ENCODE measurements at places on chromosomes 16 and 17. TPM values are rescaled to one million over a fixed set of nuclear protein-coding genes. Genes with fewer than 3 reads are reported as not detected.

DNA sequence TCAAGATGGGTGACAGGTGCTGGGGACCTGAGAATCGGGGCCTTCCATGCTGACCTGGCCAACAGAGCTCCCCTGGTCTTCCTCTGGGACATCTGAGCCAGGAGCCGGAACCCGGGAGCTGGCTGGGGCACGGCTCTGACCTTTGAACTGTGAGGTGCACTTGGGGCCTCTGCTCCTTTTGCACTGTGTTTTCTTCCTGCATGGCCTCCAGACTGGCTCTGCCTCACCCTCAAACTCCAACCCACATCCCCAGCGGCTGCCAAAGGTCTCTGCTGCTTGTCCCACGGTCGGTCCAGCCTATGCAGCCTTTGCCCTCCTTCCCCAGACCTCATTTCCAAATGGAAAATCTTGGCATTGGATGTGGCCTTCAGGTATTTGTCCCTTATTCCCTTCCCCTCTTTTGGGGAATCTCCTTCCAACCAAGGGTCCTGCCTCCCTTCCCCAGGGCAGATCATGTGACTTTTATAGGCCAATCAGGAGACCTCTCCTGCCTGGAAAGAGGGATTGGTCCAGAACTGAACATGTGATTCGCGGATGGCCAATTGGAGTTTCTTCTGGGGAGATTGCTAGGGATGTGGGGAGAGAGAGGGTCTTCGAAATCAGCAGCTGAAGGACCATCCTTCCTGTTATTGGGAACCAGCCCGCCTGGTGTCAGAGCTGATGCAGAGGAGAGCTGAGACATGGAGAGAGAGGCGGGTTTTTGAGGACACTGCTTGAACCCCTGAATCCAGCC, 117.9 kb downstream of the CYLD start:
- DNase-seq, result peak; percentile 75
- no peaks in the 10 kb centered on the region for H3K36me3 ChIP-seq
- no peak overlapping the region for H3K27ac ChIP-seq
- no peak overlapping the region for H3K4me3 ChIP-seq

GRCh38 chr17:57461082-57461481, 204.8 kb downstream of the MSI2 start:
- no peak overlapping the region for H3K27ac ChIP-seq
- no peak overlapping the region for H3K4me3 ChIP-seq
- H3K36me3 ChIP-seq, result peaks cover 4% of the 10 kb centered on the region
- no peaks in the 10 kb centered on the region for H3K27me3 ChIP-seq
- H3K4me1 ChIP-seq, result peaks cover 48% of the 10 kb centered on the region
- no peak for DNase-seq

- H3K27me3 ChIP-seq, result no peaks in the 10 kb centered on the region
- no peaks in the 10 kb centered on the region for H3K4me1 ChIP-seq
- H3K27ac ChIP-seq, result no peak overlapping the region
- H3K36me3 ChIP-seq, result no peaks in the 10 kb centered on the region
- DNase-seq, result no peak
- H3K4me3 ChIP-seq, result no peak overlapping the region
These were observed 124.7 kb upstream of the NOG start for GRCh38 chr17:56468840-56469239.

DNA sequence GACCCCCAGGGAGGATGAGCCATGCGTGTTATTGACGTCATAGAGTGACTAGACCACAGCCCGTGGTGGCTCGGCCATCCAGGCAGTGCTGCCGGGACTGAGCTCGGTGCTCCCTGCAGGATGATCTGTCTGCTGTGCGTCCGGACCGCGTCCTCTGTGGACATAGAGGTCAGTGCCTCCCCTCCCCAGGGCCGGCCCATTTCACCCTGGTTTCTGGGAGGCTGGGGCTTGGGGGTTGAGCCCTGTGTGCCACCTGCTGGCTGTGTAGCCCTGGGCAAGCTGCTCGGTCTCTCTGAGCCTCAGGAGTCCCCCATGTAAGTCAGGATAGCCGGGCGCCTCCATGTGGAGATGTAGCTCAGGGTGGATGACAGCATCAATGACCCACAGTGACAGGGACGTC, 8.3 kb downstream of the TSC2 start:
- no peak overlapping the region for H3K4me3 ChIP-seq
- no peak overlapping the region for H3K27ac ChIP-seq
- H3K27me3 ChIP-seq, result no peaks in the 10 kb centered on the region
- H3K4me1 ChIP-seq, result no peaks in the 10 kb centered on the region
- no peak for DNase-seq
- H3K36me3 ChIP-seq, result peaks cover 27% of the 10 kb centered on the region

DNA sequence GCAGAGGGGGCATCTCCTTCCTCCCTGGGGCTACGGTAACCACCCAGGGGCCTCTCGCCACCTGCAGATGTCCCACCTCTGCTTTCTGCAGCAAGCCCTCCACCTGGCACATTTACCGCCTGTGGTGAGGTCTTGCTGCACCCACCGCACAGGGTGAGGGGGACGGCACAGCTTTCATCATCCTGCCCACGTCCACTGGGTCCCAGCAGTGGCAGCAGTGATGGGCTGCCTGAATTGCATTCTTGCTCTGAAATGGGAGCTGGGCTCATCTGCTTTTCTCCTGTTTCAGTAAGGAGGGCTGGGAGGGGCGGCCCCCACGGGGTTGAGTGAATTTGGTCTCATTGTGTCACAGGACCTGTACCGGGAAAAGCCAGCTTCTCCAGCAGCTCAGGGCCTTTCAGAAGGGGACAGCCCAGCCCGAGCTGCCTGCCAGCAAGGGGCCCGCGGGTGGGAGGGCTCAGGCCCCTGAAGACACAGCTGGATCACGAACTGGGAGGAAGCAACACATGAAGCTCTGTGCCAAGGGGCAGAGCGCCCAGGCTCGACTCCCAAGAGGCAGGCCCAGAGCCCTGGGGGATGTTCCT, 12.7 kb downstream of the DNAAF8 start:
- H3K4me1 ChIP-seq, result no peaks in the 10 kb centered on the region
- no peak overlapping the region for H3K4me3 ChIP-seq
- DNase-seq, result no peak
- peaks cover 4% of the 10 kb centered on the region for H3K36me3 ChIP-seq

DNA sequence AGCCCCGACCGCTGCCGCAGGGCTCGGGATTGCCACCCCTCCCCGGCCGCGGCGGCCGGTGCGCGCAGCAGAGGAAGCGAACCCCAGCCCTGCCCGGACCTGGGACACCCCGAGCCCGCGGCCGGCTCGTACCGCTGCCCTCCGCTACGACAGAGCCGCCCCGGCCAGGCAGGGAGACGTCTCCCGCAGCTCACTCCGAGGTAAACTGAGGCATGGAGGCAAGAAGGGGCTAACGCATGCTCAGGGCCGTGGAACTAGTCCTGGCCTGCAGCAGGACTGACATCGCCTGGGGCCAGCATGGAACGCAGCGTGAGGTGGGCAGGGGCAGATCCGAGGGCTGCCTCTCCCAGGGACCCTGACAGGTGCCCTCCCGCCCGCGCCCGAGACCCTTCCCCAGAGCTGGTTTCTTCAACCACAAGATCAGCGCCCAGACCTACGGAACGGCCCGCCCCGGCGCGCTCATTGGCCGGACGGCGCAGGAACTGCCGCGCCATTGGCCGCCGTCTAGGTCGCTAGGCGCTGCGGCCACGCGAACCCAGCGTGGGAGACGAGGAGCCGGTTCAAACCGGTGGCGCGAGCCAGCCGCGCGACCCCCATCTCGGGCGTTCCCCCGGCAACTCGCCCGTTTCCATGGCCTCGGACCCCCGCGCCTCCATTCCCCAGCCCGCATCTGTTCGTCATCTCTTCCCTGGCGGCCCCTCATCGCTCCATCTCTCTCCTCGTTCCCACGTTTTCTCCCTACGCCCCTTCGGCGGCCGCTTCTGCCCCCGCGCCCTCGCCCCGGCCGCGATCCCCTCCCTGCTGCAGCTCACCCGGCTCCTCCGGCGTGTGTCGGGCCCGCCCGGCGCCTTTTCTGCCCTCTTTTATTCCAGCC, at the start of gene SLC43A2:
TSS of gene SLC43A2 (minus strand) at position 853 of the 874 bp plus-strand sequence. CDS start 960 bp downstream, outside the sequence.
- DNase-seq, result peak; percentile 91
- H3K4me1 ChIP-seq, result peaks cover 16% of the 10 kb centered on the region
- peak within 1 kb of the TSS; percentile 97 for H3K27ac ChIP-seq
- H3K4me3 ChIP-seq, result peak within 1 kb of the TSS; percentile 94
- no peaks in the 10 kb centered on the region for H3K36me3 ChIP-seq

GRCh38 chr16:14146445-14146844, 75.3 kb downstream of the MRTFB start:
- no peaks in the 10 kb centered on the region for H3K27me3 ChIP-seq
- no peak for DNase-seq
- H3K27ac ChIP-seq, result no peak overlapping the region
- no peak overlapping the region for H3K4me3 ChIP-seq
- peaks cover 19% of the 10 kb centered on the region for H3K4me1 ChIP-seq
- H3K36me3 ChIP-seq, result peaks cover 4% of the 10 kb centered on the region

GRCh38 chr16:69036399-69037091, 68.9 kb upstream of the HAS3 start:
- peaks cover 14% of the 10 kb centered on the region for H3K4me1 ChIP-seq
- H3K27me3 ChIP-seq, result no peaks in the 10 kb centered on the region
- H3K4me3 ChIP-seq, result no peak overlapping the region
- H3K27ac ChIP-seq, result no peak overlapping the region

DNA sequence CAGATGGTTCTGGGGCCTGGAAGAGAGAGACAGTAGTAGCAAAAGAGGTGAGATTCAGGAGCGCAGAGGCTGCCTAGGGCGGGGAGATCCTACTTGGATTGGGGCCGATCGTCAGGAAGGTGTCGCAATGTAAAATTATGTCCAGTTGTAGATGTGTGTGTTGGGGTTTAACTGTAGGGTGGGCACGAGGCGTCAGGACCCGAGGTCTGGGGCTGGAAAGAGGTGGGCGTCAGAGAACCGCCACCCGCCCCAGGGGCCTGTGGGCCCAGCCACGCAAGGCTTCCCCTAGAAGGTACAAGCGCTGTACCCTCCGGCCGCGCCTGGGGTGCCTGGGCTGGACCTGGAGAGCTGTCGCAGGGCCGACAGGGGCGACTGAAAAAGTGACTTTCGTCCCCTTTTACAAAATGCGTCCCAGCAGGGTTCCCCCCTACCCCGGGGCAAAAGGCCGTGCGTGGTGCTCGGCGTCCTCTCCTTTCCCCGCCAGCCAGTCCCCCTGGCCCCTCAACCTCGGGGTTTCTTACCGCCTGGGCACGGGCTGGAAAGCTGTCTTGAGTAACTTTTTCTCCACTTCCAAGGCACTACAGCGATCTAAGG, 2.8 kb downstream of the IRX3 start:
- peak overlapping the region; percentile 19 for H3K4me3 ChIP-seq
- no peak for DNase-seq
- H3K27me3 ChIP-seq, result peaks cover 73% of the 10 kb centered on the region
- peaks cover 27% of the 10 kb centered on the region for H3K4me1 ChIP-seq

Gene SPIRE2
- 4.1 TPM for total RNA-seq

Gene PRKCB
- not detected for total RNA-seq

Data from osteocyte (in vitro differentiated cells).